Osteocyte (in vitro differentiated cells): ENCODE measurements at places on chromosomes 2 and 18. TPM values are rescaled to one million over a fixed set of nuclear protein-coding genes. Genes with fewer than 3 reads are reported as not detected.

DNA sequence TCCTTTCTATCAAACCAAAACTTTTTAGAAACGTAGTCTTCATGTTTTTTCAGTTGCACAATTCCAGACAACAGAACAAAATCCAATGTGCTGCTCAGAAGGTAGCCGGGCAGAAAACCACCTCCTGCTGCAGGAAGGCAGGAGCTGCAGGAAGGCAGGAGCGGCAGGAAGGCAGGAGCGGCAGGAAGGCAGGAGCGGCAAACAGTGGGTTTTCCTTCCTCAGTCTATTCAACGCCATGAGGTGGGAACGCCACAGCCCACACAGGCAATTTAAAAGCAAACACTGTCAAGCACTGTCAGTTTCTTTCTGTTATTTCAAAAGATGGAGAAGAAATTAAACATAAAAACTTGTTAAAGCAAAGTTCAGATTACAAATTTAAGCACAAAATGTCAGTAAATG, 601.2 kb upstream of the SALL3 start:
- DNase-seq = no peak

Gene M1AP
- not detected in 2 replicates for total RNA-seq

Gene EFHD1
- total RNA-seq = 106 and 114 TPM in 2 replicates

DNA sequence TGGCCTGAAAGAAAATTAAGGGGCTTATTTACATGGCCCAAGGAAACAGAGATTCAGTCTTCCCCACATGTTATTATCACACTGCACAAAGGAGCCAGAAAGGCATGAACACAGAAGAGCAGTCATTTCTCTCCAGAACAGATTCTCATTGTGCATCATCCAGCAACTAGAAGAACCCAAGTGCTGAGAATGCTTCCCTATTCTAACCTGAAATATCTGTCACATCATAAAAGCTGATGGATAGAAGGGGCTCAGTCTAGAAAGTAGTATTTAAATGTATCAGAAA, 145.8 kb downstream of the TMEM163 start:
- no peak for DNase-seq
